ENCODE measurements at places on chromosomes 2 and 18.

GRCh38 chr2:77387324-77387723 lies 134.9 kb downstream of the LRRTM4 start:
- no peak for DNase-seq

GRCh38 chr2:43303889-43304288 lies 77.5 kb upstream of the ZFP36L2 start:
- no peak for DNase-seq

- no peak for DNase-seq
These were observed 2.7 kb downstream of the AGXT start for GRCh38 chr2:240871071-240871958.

GRCh38 chr18:49175071-49175470 lies 224.3 kb upstream of the SMAD7 start:
- DNase-seq = no peak

DNA sequence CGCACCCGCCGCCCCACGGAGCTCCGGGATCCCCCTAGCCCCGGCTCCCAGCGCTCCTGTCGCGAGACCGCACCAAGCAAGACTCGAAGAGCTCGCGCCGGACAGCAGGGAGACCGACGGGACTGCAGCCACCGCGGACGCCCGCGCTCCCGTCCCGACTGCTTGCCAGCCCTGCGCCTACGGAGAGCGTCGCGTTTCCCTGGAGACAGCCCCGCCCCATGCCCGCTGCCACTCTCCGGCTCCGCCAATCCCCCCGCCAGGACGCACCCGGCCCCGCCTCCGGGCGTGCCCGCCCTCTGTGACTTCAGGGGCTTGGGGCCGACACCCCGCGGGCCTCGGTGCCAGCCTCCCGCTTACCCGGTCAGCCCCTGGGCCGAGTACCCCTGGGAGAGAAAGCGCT lies at the start of gene ANKMY1:
Gene ANKMY1, minus strand, starts transcription at position 181 of the 400 bp plus-strand sequence. CDS start 653 bp downstream, outside the sequence.
- peak; percentile 88 for DNase-seq

- DNase-seq = no peak
These were observed 81.2 kb upstream of the REV1 start for GRCh38 chr2:99571021-99571420.

DNA sequence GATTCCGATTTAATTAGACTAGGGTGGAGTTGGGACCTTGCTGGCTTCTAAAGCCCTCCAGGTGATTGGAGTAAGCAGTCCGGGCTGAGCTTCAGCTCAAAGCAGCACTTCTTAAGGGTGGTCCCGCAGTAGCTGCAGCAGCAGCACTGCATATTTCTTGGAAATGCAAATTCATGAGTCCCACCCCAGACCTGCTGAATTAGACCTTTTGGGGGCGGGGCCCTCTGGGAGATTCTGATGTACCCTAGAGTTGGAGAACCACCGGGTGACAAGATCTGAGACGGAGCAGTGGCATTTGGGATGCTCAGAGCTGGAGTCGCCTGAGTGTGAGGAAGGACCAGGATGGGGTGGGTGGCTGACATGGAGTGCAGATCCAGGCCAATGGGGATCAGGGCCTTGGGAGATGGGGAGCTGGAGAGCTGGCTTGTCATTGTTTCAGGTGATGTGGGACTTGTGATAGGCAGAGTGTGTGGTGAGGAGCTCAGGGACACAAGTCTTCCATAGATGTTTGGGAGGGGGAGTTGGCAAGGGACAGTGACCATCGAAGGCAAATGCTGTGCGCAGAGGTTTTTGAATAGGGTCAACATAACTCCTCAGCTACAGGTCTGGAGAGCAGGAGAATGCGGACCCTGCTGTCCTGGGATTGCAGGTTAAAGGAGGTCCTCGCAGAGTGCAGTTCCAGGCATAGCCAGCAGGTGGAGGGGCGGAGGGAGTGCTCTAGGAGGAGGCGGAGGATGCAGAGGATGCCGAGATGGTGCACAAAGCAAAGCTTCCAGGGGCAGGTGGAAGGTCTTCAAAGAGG lies 130.9 kb upstream of the RAB12 start:
- peak; percentile 89 for DNase-seq

DNA sequence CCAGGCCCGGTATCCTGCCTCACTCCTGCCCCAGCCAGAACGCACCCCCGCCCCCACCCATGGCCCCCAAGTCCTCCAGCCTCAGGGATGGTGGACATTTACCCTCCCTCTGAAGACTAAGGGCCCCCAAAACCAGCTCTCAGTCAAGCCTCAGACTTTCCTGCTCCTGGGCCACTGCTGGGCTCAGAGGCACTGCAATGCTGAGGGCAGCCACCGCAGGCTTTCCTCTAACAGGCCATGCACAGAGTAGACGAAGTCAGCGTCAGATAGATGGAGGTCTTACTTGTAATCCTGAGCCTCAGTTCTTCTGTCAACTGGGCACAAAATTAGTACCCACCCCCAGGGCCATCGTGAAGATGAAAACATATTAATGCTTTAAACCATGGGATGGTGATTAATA lies 92.6 kb downstream of the TTC32 start:
- DNase-seq = no peak

- no peak for DNase-seq
These were observed 25.4 kb downstream of the BOLL start for GRCh38 chr2:197759625-197760292.

DNA sequence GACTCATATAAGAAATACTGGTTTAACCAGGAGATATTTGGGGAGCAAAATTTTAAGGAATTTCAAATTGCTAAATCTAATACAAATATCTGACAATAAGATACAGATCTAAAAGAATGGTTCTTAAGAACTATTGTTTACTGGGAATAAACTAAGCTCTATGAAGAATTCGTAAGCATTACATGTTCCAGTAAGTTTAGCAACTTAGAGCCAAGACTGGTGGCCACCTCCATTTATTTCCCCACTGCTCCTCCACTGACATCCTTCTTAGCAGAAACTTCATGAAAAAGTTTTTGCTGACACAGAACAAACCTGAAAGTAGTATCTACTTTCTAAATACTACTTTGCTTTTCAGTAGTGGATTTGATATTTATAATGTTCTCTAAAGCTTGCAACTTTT lies 83.0 kb downstream of the ACSL3 start:
- no peak for DNase-seq

Measured in nephron progenitor cell (in vitro differentiated cells).